SK-N-SH treated with all-trans-retinoic acid at 6 μM for 48 hours (cell line): ENCODE measurements at places on chromosomes 2 and 18.

DNA sequence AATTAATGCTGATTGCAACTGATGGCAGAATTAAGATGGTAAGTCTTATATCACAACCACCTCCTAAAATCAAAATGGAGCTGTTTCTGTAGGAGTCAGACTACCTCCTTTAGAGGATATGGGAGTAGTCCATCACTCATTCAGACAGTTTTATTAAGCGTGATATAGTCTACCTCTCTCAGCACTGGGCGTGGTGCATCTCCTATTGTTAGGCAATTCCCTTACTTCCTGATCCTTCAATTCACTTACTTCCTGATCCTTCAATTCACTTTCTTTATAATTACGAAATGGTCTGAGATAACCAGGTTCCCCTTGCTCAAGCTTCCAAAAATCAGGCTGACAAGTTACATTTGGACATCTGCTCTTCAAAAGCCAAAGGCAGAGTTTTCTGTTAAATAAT lies 31.9 kb downstream of the ATP8B1 start:
- no peak for ATAC-seq

DNA sequence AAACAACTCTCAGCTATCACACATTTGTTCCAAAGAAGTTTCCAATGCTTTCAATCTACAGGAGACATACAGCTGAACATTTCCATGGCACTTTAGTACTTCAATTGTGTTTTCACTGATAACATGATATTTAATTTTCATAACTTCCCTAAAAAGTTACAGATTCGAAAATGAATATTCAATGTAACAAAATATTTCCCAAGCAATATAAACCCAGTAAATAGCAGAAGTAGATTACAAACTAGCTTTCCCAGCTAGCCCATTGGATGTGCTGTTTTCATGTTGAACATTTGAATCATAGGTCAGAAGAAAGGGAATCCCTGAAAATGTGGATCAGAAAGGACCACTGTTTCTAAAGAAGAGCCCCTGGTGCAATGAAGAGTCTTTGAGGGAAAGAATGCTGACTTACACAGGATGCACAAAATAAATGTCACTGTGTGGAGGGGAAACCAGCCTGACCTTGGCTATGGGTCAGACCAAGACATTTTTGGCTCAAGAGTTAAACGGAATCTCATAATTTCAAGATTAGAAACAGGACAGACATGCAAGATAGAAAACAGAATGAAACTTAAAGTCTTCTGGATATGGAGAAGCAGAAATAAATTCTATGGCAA lies 22.5 kb downstream of the CYTIP start:
- no peak for ATAC-seq

GRCh38 chr18:23043803-23044376 lies 91.4 kb upstream of the CABLES1 start:
- no peak for ATAC-seq

- no peak for ATAC-seq
These were observed 279.7 kb downstream of the KCNJ3 start for GRCh38 chr2:154978244-154978643.

GRCh38 chr2:6657136-6657535 lies 208.6 kb downstream of the CMPK2 start:
- no peak for ATAC-seq

- no peak for ATAC-seq
These were observed 40.8 kb upstream of the RAB6D start for GRCh38 chr2:131404753-131405152.

- no peak for ATAC-seq
These were observed 3.8 kb downstream of the FN1 start for GRCh38 chr2:215431778-215432758.

DNA sequence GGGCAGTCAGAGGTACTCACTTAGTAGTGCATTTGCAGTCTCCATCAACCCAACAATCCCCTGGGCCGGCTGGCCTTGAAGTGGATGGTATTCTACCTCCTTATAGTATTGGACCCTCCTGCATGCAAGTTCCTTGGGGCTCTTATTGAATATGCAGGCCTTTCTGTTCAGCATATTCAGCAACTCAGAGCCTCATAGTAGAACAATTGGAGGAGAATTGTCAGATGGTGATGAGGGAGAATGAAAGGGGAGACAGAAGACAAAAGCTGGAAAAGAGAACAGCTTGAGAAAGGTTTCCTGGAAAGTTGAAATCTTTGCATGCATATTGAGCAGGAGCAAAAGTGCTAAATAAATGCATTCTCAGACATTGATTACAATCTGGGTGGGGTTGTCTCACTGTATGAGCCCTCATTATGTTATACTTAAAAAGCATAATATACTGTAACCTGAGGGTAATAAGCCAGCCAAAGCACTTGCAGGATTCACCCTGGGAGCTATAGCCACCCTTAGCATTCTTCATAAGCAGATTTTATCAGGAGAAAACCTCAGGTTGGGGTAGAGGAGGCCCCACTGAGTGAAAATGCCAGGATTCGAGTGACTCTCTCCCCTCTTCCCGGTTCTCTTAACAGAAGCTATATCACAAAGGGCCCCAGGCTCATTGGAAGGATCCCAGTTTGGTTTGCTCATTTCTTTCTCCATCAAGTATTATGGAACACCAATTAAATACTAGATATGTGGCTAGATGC lies 178.1 kb downstream of the MSH2 start:
- ATAC-seq = no peak

- no peak for ATAC-seq
These were observed 27.1 kb upstream of the PIEZO2 start for GRCh38 chr18:11176481-11176881.

GRCh38 chr2:59734743-59735142 lies 818.7 kb downstream of the BCL11A start:
- ATAC-seq = no peak

DNA sequence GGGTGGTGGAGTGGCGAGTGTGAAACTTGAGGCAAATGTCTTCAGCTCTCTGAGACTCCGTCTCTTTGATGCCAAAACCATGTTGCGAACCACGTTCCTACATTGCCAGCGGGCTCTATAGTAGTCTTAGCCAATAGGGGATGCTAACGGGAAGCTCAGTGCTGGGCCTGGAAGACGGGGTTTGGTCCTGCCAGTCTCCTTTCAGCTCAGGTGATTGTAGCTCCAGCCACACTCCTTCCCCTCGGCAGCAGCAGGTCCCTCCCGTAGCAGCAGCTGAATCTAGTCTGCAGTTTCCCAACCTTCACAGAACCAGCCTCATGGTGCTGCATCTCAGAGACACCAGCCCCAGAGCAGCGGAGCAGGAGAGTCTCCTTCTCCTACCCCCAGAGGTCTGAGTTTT lies 109.7 kb downstream of the TFCP2L1 start:
- ATAC-seq = no peak

DNA sequence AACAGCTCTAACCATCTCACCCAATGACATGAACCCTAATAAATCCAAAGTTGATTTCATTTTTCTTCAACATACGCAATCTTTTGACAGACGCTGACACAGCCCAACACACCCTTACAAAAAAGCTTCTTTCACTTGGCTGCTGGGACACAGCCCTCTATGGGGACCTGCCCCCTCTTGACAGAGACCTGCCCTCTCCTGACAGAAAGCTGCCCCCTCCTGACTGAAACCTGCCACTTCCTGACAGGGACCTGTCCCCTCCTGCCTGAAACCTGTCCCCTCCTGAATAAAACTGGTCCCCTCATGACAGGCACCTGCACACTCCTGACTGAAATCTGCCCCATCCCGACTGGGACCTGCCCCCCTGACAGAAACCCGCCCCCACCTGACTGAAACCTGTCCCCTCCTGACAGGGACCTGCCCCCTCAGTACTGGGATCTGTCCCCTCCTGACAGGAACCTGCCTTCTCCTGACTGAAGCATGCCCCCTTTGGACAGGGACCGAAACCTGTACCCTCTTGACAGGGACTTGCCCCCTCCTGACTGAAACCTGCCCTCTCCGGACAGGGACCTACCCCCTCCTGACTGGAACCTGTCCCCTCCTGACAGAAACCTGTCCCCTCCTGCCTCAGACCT lies 87.9 kb downstream of the PXDN start:
- ATAC-seq = no peak

DNA sequence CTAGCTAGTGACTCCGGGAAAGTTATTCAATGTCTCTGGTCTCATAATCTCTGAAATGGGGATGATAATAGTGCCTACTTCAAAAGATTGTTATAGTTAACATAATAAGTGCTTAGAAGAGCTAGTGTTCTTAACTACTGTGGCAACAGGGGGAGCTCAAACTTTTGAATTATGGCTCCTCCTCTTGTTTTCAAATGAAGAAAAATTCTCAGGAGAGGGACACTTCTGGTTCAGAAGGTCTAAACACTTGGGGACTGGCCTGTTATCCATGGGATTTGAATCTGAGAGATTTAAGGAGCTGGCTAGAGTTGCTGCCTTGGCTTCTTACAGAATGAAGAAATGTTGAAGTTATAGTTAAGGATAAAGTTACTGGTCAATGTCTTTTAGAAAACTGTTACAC lies 92.2 kb upstream of the ITGB6 start:
- ATAC-seq = no peak

- ATAC-seq = no peak
These were observed 293.2 kb downstream of the ALK start for GRCh38 chr2:29628108-29628745.

GRCh38 chr2:101328474-101329007 lies 20.0 kb upstream of the RNF149 start:
- no peak for ATAC-seq

GRCh38 chr18:35376393-35376741 lies 770 bp downstream of the ZNF396 start:
- peak; percentile 25 for ATAC-seq

GRCh38 chr2:169827272-169828140 lies at the start of gene UBR3:
Gene UBR3, plus strand, starts transcription at chr2:169827454. Its CDS starts 54 bp downstream, at chr2:169827508.
- ATAC-seq = peak; percentile 86

GRCh38 chr2:181185948-181186347 lies 205.5 kb downstream of the UBE2E3 start:
- no peak for ATAC-seq

DNA sequence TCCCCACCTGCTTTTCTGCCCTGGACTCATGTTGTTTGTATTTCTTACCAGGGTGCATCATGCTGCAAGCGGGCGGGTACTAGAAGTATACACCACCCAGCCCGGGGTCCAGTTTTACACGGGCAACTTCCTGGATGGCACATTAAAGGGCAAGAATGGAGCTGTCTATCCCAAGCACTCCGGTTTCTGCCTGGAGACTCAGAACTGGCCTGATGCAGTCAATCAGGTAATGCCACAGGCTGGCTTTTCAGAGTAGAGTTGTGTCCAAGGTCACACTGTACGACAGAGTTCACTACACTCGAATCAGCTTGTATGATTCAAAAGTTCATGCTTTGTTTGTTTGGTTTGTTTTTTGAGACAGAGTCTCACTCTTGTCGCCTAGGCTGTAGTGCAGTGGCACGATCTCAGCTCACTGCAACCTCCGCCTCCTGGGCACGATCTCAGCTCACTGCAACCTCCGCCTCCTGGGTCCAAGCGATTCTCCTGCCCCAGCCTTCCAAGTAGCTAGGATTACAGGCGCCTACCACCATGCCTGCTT lies 19.4 kb downstream of the SRSF7 start:
- ATAC-seq = no peak

DNA sequence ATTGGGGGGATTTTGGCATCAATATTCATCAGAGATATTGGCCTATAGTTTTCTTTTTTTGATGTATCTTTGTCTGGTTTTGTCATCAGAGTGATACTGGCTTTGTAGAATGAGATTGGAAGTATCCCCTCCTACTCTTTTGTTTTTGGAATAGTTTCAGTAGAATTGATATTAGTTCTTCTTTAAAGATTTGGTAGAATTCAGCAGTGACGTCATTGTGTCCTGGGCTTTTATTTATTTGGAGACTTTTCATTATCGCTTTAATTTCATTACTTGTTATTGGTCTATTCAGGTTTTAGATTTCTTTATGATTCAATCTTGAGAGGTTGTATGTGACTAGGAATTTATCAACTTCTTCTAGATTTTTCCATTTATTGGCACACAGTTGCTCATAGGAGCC lies 825.5 kb upstream of the NXPH2 start:
- ATAC-seq = no peak

DNA sequence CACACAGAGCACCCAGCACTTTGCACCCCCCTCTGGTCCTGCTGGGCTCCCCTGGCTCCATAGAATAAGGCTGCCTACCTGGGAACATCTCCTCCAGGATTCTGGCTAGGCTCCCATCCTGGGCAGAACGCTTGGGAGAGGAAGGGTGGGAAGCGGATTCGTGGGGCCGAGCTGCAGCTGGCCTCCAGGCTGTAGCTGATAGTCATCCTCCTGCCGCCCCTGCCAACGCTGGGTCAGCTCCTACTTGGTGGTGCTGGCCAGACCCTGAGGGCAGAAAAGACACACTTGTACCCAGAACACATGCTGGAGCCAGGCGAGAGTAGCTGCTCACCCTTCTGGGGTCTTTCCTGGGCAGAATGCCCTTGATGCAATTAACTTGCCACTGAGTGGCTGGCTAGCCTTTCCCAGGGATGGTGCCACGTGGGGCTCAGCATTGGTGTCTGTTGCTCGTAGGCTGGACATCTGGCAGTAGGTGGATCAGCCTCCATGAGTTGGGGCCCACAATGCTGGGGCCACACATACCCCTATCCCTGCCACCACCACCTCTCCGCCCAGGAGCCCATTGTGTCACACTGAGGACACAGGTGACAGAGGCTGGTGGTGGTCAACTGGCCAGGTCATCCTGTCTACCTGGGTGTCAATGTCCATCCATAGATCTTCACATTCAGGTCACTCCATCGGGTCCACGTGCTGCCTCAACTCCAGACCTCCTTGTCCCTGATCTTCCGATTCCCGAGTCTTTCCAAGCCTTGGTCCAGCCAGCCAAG lies 112.8 kb downstream of the NDUFA10 start:
- no peak for ATAC-seq

DNA sequence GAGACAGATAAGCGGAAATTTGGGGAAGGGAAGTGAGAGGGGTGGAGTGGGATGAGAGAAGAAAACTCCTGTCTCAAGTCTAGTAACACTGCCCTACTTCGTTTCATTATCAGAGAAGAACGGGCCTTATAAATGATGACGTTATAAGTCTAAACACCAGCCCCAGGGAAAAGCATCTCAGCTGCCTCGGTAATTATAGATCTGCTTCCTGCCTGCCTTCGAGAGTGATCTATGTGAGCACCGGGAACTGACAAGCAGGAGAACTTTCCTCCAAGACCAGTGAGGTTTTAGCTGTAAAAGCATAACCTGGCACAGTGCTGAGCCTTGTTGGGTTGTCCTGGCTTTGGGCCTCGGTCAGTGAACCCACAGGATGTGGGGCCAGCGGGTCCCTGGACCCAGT lies 227.9 kb upstream of the SIX2 start:
- ATAC-seq = no peak
